ENCODE measurements at places on chromosomes 7 and 10. TPM values are rescaled to one million over a fixed set of nuclear protein-coding genes. Genes with fewer than 3 reads are reported as not detected.

- peaks cover 28% of the 10 kb centered on the region for H3K4me1 ChIP-seq
- no peaks in the 10 kb centered on the region for H3K36me3 ChIP-seq
- no peaks in the 10 kb centered on the region for H3K27me3 ChIP-seq
- no peak for DNase-seq
- no peak overlapping the region for H3K4me3 ChIP-seq
Observed at GRCh38 chr7:131623154-131623553, 66.7 kb upstream of the PODXL start.

DNA sequence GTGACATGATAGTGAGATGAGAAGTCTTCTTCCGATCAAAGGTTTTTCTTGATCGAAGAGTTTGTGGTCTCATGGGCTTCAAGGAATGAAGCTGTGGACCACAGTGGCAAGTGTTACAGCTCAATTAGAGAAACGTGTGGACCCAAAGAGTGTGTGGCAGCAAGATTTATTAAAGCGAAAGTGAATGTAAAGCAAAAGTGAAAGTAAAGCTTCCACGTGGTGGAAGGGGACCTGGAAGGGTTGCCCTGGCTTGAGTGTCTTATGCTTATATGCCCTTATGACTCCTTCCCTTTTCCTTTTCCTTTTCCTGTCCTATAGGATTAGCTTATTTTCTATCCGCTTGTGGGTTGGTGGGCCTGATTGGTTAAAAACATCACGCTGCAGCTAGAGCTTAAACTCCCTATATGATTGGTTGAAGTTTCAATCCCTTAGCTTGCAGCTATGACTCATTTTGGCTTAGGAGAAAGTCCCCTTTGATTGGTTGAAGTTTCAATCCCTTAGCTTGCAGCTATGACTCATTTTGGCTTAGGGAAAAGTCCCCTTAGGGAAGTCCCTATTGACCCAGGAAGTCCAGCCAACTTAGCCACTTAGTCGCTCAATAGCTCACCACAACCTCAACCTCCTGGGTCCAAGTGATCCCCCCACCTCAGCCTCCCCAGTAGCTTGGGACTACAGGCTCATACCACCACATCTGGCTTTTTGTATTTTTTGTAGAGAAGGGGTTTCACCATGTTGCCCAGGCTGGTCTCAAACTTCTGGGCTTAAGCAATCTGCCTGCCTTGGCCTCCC, 34.7 kb downstream of the MRPS24 start:
- no peak overlapping the region for H3K27ac ChIP-seq
- H3K4me3 ChIP-seq: no peak overlapping the region
- H3K27me3 ChIP-seq: no peaks in the 10 kb centered on the region
- H3K4me1 ChIP-seq: no peaks in the 10 kb centered on the region

DNA sequence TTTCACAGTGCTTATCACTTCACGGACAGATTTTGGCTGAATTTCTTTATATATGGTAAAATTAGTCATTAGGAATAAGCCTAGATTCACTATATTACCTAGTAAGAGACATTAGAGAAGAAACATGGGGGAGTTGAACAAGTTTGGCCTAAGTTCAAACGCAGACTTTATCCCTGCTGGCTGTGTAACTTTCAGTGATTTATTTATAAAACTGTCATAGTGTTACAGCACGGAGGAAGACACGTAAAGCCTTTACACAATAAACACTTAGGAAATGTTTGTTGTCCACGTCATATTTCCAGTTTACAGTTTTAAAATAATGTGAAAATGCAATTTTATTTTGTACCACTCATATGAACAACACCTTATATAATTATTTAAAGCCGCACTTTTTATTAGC, 661.5 kb downstream of the MAGI2 start:
- no peaks in the 10 kb centered on the region for H3K27me3 ChIP-seq
- DNase-seq: no peak
- no peaks in the 10 kb centered on the region for H3K36me3 ChIP-seq
- H3K4me1 ChIP-seq: peaks cover 11% of the 10 kb centered on the region

DNA sequence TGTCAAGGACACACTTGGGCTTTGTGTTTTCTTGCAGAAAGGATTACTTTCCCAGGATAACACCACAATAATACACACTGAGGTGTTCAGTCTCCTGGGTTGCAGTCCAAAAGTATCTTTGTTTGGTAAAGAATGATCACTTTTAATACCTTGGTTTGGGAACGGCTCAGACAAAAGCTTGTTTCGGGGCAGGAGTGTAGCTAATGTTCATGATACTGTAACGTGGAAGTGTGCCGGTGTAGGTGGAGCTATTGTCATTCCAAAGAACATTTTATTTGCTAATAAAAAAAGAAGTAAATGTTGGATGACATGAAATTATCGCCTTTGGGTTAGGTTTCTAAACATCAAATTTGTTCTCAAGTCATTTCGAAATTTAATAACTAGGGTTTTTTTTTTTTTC, 1.2 kb downstream of the EIF4H start:
- H3K36me3 ChIP-seq: peaks cover 7% of the 10 kb centered on the region
- no peak for DNase-seq
- H3K4me1 ChIP-seq: peaks cover 21% of the 10 kb centered on the region
- H3K27ac ChIP-seq: no peak overlapping the region

The EMX2 gene
- not detected for total RNA-seq

GRCh38 chr7:75866114-75866488, 12.7 kb upstream of the RHBDD2 start:
- no peak overlapping the region for H3K4me3 ChIP-seq
- H3K4me1 ChIP-seq: no peaks in the 10 kb centered on the region
- H3K27me3 ChIP-seq: no peaks in the 10 kb centered on the region
- no peak overlapping the region for H3K27ac ChIP-seq

- H3K4me3 ChIP-seq: no peak overlapping the region
- H3K27ac ChIP-seq: no peak overlapping the region
- H3K36me3 ChIP-seq: no peaks in the 10 kb centered on the region
- H3K27me3 ChIP-seq: no peaks in the 10 kb centered on the region
- no peak for DNase-seq
Observed at GRCh38 chr7:12926206-12926605, 238.8 kb downstream of the ARL4A start.

Measured in GM23338 (cell line).